ELR (cell line): ENCODE measurements at places on chromosomes 1 and 21.

DNA sequence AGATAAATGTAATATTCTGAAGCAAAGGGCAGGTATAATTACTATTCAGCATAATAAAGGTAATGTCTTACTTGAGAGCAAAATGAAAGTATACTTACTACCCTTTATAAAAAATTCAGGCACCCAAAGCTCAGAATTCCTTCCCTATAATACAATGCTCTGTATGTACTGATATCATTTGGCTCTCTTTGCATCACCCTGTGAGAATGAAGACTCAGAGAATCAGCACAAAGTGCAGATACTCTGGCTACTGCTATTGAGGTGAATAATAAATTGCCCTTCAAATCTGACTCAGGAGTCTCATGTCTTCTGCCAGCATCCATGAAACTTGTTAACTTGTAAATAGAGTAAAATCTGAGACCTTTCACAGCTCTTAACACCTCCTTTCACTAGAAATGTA is 108.5 kb upstream of the KCTD3 start:
- no peak for DNase-seq

DNA sequence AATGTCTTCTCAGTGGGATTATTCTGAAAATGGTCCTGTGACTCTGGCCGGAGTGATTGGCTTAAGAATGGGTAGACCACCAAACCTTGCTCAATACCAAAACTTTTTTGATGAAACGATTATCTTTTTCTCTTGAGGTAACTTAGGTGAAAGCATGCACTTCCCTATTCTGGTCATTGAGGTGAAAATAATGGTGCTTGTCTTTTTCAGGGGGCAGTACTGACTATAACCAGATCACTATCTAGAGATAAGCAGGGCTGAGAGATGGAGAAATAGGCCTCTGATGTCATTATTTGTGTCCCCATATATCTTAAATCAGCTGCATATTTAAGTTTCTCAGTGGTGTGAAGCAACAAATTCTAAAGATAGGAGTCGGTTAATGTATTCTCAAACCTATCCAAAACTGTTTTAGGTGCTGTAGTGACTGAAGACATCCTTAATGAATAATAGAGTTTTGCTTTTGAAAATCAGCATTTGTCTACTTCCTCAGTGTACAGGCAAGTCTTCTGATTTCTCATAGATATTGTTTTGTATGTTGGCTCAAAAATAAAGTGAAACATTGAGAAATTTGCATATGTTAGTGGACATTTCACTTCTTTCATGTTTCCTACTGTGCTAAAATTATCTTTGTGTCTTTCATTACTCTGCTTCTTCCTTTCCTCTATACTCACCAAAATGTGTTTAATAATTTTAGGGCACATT is 735.3 kb upstream of the ADGRL4 start:
- DNase-seq: no peak

GRCh38 chr1:85609976-85610375 is 29.4 kb downstream of the CCN1 start:
- no peak for DNase-seq

DNA sequence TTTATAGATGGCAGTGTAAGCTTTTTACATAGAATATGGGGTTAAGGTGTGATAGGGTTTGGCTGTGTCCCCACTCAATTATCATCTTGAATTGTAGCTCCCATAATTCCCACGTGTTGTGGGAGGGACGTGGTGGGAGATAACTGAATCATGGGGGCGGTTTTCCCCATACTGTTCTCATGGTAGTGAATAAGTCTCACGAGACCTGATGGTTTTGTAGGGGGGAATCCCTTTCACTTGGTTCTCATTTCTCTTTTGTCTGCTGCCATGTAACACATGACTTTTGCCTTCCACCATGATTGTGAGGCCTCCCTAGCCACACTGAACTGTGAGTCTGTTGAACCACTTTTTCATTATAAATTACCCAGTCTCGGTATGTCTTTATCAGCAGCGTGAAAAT is 290.3 kb upstream of the B3GALT2 start:
- no peak for DNase-seq
